ENCODE measurements at places on chromosomes 13 and 19.

GRCh38 chr19:18850471-18851375 is 19.0 kb downstream of the UPF1 start:
- no peak for DNase-seq

DNA sequence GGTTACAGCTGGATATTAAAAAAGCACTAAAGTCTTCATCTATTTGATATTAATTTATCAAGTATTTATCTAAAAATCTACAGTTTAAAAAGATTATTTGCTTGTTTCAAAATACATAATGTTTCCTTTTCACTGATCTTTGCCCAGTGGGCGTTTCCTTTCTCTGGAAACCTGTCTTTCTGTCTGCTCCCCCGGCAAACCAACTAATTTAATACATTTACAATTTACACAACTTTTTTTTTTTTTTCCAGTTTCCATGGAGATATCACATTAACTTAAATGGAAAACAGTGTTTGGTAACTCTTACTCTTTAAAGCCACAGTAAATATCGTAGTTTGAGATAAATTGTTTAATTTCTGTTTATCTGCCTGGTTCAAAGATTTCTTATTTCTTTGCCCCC is 5.3 kb downstream of the GPC6 start:
- no peak for DNase-seq

GRCh38 chr19:38869836-38870607 is 8.1 kb downstream of the RINL start:
- DNase-seq = peak; percentile 97

DNA sequence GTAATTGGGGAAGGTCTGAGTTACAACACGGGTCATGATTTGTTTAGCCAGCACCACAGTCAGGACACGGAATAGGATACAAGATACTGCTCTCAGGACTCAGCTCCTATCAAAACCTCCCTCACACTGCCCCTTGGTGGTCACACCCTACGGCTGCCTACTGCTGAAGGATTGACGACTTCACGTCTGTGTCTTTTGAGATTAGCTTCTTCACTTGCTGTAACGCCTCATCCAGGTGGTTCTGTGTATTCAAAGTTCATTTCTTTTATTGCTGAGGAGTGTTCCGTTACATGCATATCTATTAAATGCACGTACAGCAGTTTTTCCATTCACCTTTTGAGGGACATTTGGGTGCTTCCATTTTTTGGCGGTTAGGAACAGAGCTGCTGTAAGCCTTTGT is 46.3 kb downstream of the URI1 start:
- no peak for DNase-seq

DNA sequence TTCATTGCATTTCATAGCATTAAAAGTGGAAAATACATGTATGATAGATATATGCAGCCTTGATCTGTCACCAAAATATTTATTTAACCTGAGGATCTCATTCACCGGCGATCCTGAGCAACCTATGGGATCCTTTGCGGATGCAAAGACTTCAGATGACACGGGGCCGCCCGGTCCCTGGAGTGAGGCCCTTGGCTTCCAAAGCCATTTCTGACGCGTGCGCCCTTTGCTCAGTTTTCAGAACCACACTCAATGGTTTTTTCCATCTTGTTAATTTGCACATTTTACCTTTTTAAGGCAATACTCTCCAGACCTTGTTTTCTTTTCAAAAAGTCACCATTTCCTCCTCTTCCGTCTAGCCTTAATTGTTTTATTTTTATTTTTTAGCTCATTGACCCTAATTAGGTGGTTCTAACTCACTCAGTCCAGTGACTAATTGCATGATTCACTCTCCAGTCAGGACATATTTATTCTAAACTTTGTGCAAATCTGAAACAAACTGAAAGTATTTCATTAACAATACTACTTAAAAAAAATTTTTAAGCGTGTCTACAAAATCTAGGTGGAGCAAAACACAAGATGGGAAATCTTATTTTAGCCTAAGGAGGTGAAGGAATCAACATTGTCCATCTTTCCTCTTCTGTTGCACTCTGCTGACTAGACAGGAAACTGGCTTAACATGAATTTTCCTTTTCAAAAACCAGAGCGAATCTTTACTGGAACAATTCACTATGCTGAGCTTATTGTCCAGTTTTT is 47.9 kb downstream of the COL4A1 start:
- DNase-seq = no peak

GRCh38 chr13:101698400-101698799 is 245.9 kb downstream of the ITGBL1 start:
- DNase-seq = no peak

GRCh38 chr13:106795847-106796246 is 227.9 kb upstream of the ARGLU1 start:
- no peak for DNase-seq

GRCh38 chr13:92463134-92463533 is 763.5 kb upstream of the GPC6 start:
- no peak for DNase-seq

- no peak for DNase-seq
These were observed 955.7 kb upstream of the SLC10A2 start for GRCh38 chr13:104021806-104022397.

DNA sequence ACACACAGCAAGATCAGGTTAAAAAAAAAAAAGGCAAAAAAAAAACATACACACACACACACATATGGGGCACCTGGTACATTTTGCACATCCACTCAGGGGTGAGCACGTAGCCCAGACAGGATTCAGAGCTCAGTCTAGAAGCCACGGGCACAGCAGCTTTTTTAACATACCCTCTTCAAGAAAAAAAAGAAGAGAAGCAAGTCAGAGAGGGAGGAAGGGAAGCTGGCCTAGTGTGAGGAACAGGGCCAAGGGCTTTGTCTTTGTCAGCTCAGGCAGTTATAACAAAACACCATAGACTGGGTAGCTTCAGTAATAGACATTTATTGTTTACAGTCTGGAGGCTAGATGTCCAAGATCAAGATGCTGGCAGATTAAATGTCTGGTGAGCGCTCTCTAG is 2.3 kb upstream of the TPM4 start:
- DNase-seq = no peak

- DNase-seq = no peak
These were observed 1.6 kb upstream of the DIRAS1 start for GRCh38 chr19:2722541-2723344.

DNA sequence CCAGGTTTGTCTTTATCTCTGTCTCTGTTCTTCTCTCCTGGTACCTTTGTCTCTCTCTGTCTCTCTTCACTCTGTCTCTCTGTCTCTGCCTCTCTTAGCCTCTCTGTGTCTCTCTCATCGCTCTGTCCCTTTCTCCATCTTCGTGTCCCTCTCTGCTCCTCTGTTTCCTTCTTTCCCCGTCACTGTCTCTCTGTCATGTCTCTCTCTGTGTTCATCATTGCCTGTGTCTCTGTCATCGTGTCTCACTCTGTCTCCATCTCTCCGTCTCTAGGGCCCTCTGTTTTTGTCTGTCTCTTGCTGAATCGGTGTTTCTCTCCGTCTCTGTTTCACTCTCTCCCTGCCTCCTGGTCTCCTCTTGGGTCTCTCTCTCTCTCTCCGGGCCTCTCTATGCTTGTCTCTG is 2.9 kb upstream of the KCNN4 start:
- DNase-seq = no peak

GRCh38 chr19:1811472-1811894 is 593 bp downstream of the ATP8B3 start:
- DNase-seq = peak; percentile 73

DNA sequence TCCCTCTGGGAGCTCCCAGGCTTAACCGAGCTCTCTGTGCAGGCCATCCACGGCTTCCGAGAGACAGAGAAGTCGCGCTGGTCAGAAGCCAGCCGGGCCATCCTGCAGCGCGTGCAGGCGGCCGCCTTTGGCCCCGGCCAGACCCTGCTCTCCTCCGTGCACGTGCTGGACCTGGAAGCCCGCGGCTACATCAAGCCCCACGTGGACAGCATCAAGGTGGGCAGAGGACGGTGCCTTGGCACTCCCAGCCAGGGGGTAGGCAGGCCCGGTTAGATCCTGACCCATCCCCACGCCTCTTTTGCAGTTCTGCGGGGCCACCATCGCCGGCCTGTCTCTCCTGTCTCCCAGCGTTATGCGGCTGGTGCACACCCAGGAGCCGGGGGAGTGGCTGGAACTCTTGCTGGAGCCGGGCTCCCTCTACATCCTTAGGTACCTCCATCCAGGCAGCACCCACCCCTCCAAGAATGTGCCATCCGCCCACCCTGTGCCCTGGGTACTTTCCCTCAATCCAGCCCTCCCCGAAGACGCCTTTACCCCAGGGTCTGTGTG is 1.5 kb downstream of the PSPN start:
- no peak for DNase-seq

GRCh38 chr19:48400018-48400742 is 6.7 kb downstream of the GRIN2D start:
- peak; percentile 67 for DNase-seq

- DNase-seq = no peak
These were observed 2.6 kb upstream of the PDE4A start for GRCh38 chr19:10417541-10418234.

DNA sequence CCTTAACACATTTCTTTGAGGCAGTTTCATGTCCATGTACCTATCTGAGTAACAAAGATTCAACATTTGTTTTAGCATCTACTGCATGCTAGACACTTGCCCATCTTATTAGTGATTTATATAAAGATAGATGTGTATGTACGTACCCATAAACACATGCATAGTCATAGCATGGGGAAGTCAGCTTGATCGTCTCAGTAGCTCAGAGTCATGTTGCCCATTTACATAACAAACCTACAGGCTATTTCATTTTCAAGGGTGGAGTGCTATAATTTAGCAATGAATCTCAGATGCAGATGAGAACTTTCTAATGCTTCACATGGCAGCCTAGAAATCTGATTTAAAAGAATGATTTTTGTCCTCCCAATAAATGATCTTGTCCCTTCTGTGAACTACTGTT is 23.5 kb downstream of the FLT1 start:
- no peak for DNase-seq

DNA sequence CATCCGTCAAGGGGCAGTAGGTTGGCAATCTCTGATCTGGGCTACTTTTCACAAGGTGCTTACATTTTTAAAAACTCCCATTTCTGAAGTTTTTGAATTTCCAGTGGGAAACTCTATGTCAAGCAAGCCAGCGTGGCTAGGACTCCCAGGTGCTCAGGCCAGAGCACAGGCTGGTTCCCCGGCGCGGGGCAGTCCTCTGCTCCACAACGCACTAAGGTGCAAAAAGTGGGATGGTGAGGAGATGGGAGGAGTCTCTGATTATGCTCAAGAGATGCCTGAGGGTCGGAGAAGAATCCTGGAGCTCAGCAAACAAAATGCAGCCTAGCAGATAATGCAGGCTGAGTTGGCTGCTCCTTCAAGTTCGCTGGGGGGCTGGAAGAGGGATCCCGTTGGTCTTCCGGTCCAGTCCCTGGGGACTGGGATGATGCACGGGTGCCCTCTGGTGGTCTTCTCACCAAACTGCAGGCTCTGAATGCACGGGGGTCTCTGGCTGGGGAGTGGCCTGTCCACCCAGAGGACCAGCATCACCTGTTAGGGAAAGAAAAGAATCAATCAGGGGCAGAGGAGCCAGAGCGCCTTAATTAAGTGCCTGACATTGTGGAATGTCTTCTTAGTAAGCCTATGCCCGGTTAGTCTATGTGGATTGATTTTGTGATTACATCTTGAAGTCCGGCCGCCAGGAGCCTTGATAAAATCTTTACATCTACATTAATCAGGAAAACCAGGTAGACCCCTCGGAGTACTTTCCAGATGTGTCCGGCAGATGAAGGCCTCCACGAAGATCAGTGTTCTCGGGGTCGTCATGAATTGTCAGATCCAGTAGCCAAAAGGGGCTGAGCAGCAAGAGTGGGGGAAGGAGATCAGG is 244.4 kb upstream of the MAB21L1 start:
- DNase-seq = peak; percentile 73

- no peak for DNase-seq
These were observed 62.9 kb upstream of the KLF2 start for GRCh38 chr19:16261584-16262368.

- no peak for DNase-seq
These were observed 38.8 kb downstream of the DHRS12 start for GRCh38 chr13:51765142-51765515.

- DNase-seq = no peak
These were observed 6.8 kb upstream of the TM6SF2 start for GRCh38 chr19:19279853-19280252.

GRCh38 chr19:39078436-39079200 is 5.5 kb upstream of the ACP7 start:
- no peak for DNase-seq

DNA sequence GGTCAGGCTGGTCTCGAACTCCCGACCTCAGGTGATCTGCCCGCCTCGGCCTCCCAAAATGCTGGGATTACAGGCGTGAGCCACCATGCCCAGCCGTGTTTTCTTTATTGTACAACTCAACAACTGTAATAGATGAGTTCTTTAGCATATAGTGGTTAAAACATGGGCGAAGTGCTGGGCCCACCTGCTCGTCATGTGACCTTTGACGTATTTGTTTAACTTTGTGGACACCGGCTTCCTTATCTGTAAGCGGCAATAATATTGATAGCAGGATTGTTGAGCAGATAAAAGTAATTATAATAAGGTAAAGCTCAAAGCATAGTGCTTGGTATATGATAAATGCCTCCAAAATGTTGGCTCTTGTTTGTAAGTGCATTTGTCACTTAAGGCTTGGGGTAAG is 460.3 kb downstream of the KLF12 start:
- DNase-seq = no peak

GRCh38 chr13:23771956-23772355 is 117.2 kb downstream of the MIPEP start:
- DNase-seq = no peak

DNA sequence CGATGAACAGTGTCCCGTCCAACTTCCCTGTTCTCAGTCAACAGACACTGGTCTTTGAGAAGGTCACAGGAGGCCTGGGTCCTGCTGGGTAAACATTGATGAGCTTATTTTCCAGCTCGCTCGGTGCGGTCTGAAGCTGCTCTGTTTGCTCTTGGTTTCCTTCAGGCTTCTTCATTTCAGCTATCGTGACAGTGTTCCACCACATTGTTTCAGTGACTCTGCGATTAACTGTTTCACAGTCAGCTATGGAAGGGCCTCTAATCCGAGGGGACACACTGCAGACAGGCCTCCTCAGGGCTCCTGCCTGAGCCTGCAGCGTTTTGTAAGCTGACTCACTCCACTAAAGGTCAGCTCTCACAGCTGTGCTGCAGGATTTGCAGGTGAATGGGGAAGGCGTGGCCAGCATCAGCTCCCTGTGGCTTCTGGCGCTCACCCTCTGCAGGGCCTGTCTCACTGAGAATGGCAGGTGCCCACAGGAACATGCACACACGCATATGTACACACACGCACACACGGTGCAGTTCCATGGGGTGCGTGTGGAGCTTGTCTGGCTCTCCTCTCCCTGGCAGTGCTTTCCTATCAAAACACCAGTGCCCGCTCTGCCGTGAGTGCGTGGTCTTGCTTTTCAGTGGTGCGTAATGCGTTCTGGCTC is 62.9 kb upstream of the MCF2L start:
- no peak for DNase-seq

DNA sequence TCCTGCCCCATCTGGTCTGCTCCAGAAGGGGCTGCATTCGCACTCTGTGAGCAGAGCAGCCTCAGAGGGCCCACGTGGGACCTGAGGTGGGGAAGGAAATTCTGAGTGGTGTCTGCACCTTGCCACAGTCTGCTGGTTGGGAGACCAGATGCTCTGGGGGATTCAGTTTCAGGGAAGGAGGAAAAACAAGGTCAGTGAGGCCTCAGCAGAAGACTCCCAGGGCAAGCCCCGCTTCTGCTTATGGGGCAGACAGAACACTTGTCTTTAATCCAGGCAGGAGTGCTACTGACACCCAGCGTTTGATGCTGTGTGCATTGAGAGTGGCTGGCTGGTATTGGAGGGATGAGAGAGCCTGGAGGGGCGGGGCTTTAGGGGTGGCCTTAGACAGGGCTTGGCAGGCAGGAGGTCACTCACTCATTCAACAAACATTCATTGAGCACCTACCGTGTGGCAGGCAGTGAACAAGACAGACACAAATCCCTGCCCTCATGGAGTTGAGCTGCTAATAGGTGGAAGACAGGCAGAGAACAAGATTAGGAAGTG is 4.9 kb upstream of the CLEC17A start:
- DNase-seq = no peak

Measured in activated CD8-positive, alpha-beta memory T cell treated with anti-CD3 and anti-CD28 coated beads for 24 hours (primary cell).